ENCODE measurements at places on chromosomes 7 and 10.

DNA sequence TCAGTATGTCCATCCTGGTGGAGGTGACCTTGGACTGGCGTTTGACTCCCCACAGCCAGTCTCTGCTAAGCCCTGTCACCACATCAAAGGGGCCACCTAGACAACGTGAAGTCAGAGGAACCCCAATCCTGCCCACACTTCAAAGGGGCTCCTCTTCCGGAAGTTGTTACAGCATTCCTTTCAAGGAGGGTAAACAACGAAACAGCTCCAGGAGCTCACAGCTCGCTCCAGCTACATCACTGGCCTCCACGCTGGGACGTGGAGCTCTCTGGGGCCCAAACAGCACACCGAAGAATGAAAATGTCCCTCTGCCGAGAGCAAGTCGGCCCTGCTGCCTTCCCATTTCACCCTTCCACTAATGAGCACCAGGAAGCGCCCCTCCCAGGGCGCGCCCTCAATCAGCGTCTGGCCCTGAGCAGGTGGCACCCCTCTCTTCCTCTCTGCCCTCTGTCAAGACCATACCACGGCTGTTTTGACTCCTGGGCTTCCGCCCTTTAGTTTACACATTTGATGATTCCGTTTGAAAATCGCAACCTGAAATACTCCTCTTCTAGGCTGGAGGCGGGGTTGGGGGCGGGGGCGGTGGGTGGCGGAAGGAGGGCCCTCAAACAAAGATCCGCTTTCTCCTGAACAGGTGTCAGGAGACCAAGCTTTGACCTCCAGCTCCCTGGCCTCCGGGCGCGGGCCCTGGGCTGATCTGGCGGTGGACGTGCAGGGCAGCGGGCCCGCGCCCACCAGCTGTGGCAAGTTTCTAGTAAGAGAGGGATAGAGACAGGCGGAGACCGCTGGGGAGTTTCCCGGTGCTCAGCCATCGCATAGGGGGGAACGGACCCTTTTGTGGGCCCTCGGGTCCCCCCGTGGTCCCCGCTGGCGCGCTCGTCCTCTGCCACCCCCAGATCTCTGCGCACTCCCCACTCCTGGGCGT is 53.1 kb upstream of the KDM7A start:
- peak; percentile 17 for DNase-seq

GRCh38 chr7:44808914-44809393 is 12.5 kb downstream of the PPIA start:
- DNase-seq: no peak

- no peak for DNase-seq
These were observed 38.2 kb upstream of the RPA3 start for GRCh38 chr7:7756577-7756976.

DNA sequence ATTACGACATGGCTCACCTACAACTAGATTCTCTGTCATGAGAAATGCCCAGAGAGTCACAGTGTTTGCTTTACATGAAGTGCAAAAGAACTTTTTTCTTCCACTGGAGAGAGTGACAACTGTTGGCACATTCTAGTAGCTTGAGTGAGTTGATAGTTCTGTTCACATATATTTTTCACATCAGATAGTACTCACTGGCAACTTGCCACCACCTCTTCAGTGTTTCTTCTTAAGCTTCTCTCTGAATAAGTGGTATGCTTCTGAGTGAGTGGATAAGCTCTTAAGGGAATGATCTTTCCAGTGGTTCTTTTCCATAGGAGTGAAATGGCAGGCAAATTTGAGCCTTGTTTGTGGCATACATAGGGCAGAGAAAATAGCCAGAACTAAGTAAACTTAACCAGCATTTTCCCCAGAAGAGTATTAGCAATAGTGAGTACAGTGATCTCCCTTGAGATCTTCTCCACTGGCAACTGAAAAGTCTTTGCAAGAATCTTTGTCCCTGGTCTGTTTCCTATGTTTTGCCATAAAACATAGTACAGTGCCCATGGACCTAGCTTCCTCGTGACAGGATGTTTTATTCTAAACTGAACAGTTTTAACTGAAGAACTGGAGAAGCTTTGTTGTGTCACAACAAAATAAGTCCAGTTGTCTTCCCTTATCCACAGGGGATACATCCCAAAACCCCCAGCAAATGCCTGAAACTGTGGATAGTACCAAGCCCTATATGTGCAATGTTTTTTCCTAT is 125.4 kb upstream of the CDK13 start:
- no peak for DNase-seq

- DNase-seq: no peak
These were observed 566.0 kb downstream of the SUGCT start for GRCh38 chr7:40700653-40701421.

GRCh38 chr7:3042861-3043489 is 692 bp downstream of the CARD11 start:
- DNase-seq: no peak

- no peak for DNase-seq
These were observed 16.4 kb upstream of the OR2AE1 start for GRCh38 chr7:99893280-99893679.

DNA sequence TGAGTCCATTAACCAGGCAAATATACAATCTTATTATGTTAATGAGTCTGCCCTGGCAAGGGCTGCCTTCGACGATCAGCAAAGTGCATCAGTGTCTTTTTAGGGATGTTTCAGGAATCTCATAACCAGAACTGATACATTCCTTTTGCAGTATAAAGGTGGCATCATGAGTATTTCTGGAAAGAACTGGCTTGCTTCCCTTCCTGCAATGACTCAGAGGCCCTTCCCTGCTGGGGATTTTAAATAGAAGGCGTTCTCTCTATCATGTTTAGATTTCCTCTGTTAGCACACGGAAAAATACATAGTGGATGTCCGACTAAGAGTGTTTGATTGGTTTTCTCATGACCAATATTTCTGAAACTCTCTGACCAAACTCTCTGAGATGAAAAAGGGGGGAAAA is 1.8 kb downstream of the NPS start:
- no peak for DNase-seq

- DNase-seq: no peak
These were observed 3.2 kb upstream of the IFIT1 start for GRCh38 chr10:89389254-89389653.

GRCh38 chr10:51510231-51510630 is 189.2 kb downstream of the CSTF2T start:
- DNase-seq: no peak

- DNase-seq: no peak
These were observed 30.0 kb downstream of the CLDN12 start for GRCh38 chr7:90433221-90433620.

GRCh38 chr7:25579778-25580075 is 351.4 kb upstream of the NPVF start:
- no peak for DNase-seq

- DNase-seq: no peak
These were observed 35.0 kb downstream of the LAMB4 start for GRCh38 chr7:108094933-108095710.
